Activated CD4-positive, alpha-beta T cell treated with anti-CD3 and anti-CD28 coated beads, Interleukin-2, amount 50 U/mL, for 24 hours (primary cell): ENCODE measurements at places on chromosomes 7 and 10.

DNA sequence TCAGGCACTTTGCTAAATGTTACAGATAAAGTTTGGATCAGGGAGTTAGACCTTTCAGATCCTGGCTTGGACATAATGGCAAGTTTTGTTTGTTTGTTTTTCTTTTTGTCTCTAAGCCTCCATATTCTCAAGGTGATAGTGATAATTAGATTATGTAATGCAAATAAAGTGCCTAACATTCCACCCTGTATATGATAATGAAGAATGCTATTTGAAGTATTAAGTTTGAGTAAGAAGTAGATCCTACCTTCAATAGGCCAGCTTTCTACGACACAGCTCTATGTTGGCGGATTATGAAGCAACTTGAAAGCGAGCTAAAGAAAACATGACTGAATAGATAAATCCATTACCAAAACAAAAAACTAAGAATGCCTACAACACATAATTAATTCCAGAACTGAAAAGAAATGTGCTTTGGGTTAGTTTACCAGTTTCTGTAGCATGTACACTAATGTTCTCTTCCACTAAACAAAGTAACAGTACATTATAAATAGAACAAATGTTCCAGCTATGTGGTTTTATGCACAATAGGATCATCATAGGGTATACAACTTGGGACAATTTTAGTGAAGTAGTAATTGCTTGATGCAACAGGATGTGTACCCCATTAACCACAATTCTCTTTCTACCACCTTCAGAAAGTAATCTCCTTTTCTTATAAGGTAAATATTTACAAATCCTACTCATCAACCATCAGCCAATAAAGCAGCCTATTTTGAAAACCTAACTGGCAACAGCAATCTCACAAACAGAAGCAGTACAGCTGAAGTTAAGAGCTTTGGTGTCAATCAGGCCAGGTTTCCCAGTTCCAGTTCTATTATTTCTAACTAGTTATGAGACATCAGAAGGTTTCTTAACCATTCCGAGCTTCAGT is 1.5 kb downstream of the SEM1 start:
- DNase-seq = no peak

DNA sequence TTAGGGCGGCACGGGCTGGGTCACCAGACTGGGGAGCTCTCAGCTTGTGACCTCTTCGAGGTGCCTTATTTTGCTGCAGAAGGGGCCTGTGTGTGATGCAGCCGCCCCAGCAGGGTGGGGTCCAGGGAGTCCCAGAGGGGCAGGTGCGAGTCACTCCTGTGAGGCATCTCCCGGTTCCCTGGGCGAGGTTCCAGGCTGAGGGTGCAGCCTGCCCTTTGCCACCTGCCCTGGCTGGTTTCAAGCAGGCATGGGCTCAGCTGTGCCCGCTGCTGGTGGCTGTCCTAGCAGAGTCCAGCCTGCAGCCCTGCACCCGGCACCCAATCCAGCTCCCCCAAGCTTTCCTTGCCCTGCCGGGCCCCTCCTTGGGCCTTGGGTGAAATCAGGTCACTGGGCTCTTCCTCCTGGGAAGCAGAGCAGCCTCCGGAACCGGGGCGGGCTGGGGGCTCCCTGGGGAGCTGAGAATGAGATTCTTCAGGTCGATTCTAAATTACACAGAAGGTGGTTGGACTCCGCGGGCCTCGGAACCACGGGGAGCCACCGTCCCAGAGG is 64.8 kb downstream of the PWWP2B start:
- no peak for DNase-seq

GRCh38 chr7:129958643-129959470 is 6.1 kb upstream of the UBE2H start:
- no peak for DNase-seq

DNA sequence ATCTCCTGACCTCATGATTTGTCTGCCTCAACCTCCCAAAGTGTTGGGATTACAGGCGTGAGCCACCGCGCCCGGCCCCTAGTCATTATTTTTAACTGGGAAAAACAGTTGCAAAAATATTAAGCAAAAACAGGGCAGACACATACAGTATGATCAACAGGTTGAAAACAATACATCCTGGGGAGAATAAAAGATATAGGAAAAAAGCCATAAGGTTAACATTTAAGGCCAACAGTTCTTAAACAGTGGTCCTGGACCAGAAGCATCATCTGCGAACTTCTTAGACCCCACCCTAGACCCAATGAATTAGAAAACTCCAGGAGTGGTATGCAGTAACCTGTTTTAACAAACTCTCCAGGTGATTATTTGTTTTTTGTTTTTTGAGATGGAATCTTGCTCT is 6.5 kb downstream of the UBE2H start:
- no peak for DNase-seq
